ENCODE measurements at places on chromosomes 6 and 20.

DNA sequence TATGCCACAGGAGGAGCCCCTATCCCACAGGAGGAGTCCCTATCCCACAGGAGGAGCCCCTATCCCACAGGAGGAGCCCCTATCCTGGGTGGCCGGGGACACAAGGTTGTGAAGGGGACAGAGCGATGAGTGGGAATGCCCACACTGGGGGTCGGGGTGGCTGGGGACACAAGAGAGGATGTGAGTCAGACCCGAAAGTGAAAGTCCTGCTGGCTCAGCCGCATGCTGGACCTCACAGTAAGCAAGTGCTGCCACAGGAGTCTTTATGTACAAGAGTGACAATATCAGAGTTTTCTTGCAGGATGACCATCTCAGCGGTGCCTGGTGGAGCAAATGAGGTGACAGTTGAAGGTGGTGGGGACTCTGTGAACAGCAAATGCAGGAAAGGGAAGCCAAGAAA is 93.7 kb downstream of the PSMB1 start:
- no peak for DNase-seq

- DNase-seq = no peak
These were observed 1.7 kb downstream of the SOD2 start for GRCh38 chr6:159691133-159691962.

DNA sequence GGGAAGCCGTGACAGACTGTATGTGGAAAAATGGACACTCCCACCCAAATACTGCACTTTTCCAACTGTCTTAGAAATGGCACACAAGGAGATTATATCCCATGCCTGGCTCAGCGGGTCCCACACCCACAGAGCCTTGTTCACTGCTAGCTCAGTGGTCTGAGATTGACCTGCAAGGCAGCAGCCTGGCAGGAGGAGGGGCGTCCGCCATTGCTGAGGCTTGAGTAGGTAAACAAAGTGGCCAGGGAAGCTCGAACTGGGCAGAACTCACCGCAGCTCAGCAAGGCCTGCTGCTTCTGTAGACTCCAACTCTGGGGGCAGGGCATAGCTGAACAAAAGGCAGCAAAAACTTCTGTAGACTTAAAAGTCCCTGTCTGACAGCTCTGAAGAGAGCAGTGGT is 11.4 kb upstream of the RNF146 start:
- no peak for DNase-seq

- no peak for DNase-seq
These were observed 27.6 kb upstream of the IFNGR1 start for GRCh38 chr6:137246791-137247202.

DNA sequence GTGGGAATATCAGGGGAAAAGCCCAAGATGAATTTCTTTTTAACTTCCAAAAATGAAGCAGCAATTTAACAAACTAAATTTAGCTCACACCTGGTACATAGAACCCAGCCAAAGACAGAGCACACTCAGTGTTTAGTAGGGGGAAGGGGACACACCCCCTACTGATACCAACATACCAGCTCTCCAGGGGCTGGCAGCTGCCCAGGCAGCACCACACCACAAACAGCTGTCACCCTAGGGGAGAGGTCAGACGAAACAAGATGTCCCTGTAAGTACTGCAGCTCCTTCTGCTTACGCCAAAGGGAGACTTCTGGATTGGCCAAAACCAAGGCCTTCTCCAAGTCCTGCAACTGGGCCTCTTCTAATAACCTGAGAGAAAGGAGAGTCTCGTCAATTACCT is 26.0 kb downstream of the MDN1 start:
- DNase-seq = no peak
